ENCODE measurements at places on chromosomes 13 and 19. TPM values are rescaled to one million over a fixed set of nuclear protein-coding genes. Genes with fewer than 3 reads are reported as not detected.

Gene VRK3
- 19.4 TPM for total RNA-seq

Gene ZNF566
- total RNA-seq: 7.6 TPM

Gene TEX29
- total RNA-seq: 0.17 TPM

Gene BRME1
- not detected for total RNA-seq

Gene MAN2B1
- total RNA-seq: 27.6 TPM

Gene SPIB
- not detected for total RNA-seq

Gene CEACAM3
- not detected for total RNA-seq

Gene ZNF709
- 3.2 TPM for total RNA-seq

Gene VSTM2B
- not detected for total RNA-seq

Gene KL
- not detected for total RNA-seq

Gene HCST
- 3.2 TPM for total RNA-seq

Gene ISOC2
- total RNA-seq: 38.8 TPM

Gene TRPM4
- total RNA-seq: 17.5 TPM

Gene ERICH6B
- not detected for total RNA-seq

All from bronchial smooth muscle cell (primary cell).